ENCODE measurements at places on chromosomes 3 and 15.

GRCh38 chr15:96977886-96978285 lies 647.4 kb downstream of the NR2F2 start:
- no peak for DNase-seq

DNA sequence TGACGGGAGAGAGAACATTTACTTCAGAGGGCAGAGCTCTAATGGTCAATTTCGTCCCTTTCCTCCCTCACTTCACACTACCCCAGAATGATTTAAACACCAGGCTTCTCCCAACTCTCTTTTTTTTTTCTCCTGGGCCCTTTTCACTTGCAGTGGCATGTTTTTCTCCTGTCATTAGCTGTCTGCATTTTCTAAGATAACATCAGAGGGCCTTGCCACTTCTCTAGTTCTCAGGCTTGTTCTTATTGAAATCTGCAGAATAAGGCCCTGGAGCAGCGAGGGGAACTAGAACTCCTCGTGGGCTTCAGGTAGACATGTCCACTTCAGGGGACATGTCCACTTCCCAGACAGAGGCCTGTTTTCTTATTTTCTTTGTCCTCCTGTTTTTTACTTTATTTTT lies 514.4 kb upstream of the TBL1XR1 start:
- no peak for DNase-seq

GRCh38 chr3:41209646-41210045 lies 10.3 kb downstream of the CTNNB1 start:
- DNase-seq, result no peak

- no peak for DNase-seq
Observed at GRCh38 chr3:39568508-39568907, 101.0 kb downstream of the MOBP start.

GRCh38 chr15:63446255-63446654 lies 58.1 kb upstream of the USP3 start:
- DNase-seq, result no peak

DNA sequence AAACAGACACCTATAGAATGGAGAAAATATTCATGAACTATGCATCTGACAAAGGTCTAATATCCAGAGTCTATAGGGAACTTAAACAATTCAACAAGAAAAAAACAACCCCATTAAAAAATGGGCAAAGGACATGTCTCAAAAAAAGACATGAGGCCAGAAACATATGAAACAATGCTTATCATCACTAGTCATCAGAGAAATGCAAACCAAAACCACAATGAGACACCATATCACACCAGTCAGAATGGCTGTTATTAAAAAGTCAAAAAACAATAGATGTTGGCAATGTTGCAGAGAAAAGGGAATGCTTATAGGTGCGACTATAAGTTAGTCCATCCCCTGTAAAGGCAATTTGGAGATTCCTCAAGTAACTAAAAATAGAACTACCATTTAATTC lies 11.4 kb upstream of the HDGFL3 start:
- no peak for DNase-seq

GRCh38 chr15:61198722-61199121 lies 30.4 kb downstream of the RORA start:
- no peak for DNase-seq

DNA sequence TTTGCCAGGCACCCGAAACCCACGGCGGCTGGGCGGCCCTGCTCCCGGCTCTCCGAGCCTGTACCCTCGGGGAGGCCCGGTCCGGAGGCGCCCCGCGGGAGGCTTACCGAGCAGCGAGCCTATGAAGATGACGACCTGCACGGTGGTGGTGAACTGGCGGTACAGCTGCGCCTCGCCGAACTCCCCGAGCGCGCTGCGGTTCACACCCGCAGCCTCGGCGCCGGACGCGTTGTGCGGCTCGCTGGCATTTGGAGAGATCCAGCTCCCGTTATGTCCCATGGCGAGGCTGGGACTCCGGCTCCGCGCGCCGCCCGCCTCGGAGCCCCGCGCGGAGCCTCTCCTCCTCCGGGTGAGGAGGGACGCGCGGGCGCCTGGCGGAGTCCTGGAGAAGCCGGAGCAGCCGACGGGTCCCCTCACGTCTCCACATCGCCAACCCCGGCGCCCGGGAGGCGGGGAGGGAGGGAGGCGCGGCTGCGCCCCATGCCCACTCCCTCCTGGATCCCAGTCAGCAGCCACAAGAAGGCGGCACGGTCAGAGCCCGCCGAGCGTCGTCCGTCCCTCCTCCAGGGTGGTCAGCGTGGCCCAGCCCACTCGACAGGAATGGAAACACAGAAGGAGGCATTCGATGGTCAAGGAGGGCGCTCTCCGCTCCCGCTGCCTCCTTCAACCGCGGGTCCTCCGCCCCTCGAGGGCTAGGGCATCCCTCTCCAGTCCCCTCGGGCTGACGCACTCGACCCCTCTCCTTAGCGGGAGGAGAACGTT lies at the start of gene GPR176:
TSS of gene GPR176 (minus strand) at position 519 of the 762 bp plus-strand sequence. CDS start at position 279, 240 bp downstream.
- peak; percentile 82 for DNase-seq

- peak; percentile 49 for DNase-seq
Observed at GRCh38 chr3:142779591-142779990, 55.8 kb downstream of the TRPC1 start.

GRCh38 chr3:195446359-195446758 lies 3.5 kb upstream of the ACAP2 start:
- DNase-seq, result no peak

GRCh38 chr15:79440355-79440908 lies 8.3 kb downstream of the MINAR1 start:
- DNase-seq, result no peak

DNA sequence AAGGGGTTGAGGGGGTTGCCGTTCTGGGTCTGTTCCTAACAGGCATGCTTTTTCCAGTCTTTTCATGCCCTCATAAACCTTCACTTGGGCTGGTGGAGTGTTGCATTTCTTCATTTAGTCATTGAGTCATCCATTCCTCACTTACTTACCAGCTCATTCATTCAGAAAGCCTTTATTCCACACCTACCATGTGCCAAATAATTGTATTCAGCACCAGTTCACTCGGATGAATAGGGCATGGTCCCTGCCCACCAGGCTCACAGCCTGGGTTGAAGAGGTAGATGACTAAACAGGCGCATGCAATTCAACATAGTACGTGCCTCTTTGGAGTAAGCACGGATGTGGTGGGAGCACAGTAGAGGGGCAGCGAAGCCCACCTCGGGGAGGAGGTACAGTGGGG lies 35.1 kb upstream of the THSD4 start:
- DNase-seq, result peak; percentile 39

GRCh38 chr15:92839696-92840095 lies 60.4 kb upstream of the CHD2 start:
- DNase-seq, result no peak

GRCh38 chr3:61073566-61074165 lies 177.6 kb downstream of the FHIT start:
- DNase-seq, result no peak

- no peak for DNase-seq
Observed at GRCh38 chr3:45994419-45995235, 997 bp downstream of the FYCO1 start.

DNA sequence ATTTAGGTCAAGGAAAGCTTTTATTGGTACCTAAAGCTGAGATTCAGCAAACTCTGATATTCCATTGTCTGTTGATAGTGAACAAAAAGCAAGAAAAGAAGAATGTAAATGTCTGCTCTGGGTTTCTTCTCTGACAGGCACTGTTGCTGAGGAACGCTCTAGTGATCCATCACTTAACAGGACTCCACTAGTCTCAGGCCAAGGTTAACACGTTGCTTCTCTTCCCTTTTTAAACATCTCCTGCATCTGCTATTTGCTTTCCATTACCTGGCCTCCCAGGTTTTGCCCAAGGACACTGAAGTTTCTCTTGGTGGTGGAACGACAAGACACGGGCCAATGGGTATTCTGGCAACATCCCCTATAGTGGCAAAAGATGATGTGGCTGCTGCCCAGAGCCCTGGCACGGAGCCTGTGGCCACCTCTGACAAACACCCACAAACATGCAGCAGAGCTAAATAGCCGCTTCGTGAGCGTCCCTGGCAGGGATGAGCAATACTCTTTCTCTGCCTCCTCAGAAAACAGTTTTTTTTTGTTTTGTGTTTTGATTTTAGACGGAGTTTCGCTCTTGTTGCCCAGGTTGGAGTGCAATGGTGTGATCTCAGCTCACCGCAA lies 97.8 kb upstream of the AKAP13 start:
- peak; percentile 62 for DNase-seq

DNA sequence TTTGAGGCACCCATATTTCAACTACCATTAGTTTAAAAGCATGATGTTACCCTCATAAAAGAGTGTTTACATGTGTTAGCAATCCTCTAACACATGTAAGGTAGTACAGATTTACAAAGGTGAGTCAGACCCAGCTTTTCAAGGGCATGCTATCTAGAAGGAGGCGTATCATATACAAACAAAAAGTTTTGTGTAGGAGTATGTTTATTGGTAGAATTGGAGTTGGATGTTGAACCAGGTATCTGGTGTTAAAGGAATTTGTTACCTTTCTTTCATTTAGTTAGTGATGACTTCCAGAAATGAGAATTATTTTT lies 2.4 kb downstream of the HACD3 start:
- peak; percentile 62 for DNase-seq

GRCh38 chr15:42239528-42240182 lies 31.6 kb upstream of the VPS39 start:
- no peak for DNase-seq

DNA sequence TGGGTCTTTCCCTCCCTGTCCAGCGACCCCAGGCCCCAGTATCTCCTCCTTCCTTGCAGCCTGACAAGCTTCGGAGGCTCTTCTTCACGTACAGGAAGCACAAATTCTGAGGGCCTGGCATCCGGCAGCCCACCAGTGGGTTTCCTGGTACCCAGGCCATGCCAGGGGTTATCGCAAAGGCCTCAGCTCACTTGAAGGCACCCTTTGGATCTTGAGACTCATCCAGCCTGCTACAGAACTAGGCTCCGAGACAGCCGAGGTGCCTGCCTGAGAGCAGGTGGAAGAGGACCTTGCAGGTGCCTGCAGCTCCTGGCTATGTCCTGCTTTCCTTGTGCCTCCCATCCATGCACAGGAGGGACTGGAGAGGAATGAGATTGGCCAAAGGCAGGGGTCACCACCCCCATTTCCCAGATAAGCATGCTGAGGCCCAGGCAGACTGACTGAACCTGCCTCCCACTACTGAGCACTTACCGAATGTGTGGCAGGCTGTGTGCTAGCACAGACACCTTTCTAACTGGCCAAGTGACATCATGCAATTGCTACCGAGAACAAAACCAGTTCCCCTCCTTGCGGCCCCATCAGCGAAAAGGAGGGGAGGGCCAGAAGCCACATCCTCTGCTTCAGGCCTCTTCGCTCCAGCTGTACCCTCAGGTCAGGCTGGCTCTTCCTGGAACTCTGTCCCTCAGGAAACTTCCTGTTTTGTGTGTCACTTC lies 11.2 kb downstream of the SH2D7 start:
- no peak for DNase-seq

DNA sequence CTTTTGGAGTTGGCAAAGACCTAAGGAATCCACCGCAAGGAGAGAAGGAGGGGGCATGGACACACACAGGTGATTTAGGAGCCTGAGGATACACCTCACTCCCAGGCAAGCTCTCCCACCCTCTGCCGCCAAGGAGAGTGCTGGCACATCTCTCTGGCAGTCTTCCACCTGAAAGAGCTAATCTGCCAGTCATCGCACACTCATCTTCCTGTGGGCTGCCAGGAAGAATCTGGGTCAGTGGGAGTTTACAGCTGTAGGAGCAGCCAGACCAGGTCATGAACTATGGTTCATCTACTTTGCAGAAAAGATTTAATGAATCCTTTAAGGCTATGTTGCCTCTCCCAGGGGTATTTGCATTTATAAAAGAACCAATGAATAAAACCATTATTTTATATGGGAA lies 170.6 kb upstream of the TSC22D2 start:
- DNase-seq, result peak; percentile 82

DNA sequence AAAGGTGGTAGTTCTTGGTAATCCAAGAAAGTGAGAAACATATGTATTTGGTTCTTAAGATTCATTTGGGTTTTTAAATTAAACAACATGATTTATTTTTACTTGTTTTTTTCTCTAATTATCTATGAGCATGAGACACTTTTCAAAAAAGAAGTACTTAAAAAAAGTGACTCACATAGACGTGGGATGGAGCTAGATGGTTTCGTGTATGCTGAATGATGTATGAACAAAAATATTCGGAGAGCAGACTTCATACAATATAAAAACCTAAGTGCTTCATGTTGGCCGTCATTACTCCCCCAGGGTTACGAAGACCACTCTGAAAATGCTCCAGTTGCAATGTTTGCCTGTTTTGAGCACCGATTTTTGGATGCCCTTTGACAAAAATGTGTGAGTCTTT lies 90.9 kb downstream of the RORA start:
- peak; percentile 80 for DNase-seq

GRCh38 chr3:44105571-44105970 lies 136.1 kb upstream of the TOPAZ1 start:
- no peak for DNase-seq

DNA sequence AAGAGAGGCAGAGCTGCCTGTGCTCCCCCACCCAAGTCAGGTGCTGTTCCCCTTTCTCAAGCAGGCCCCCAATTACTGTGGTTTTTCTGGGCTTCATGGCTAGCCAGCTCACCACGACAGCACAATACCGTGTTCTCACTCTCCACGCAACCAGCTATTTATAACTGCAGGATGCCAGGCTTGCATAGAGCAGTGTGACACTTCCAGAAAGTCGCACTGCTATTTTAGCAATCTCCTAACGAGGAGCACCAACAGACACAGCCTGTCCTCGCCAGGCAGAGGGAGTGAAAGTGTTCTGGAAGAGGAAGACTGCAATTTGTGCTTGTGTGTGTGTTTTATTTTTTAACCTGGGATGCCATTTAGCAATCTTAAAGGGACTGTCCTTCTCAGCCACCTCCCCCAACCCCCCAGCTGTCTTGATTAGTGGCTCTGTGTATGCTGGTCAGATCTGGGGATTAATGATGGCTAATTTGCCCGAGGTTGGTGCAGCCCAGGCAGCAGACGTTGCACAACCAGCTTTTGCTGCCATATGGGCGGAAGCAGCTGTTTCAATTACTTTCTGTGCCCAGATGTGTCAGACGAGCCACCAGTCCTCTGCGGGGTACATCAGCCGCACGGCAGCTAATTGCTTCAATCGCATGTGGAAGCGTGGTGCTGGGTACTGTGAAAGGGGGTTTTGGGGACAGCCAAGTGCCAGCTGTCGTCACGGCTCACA lies 268.0 kb upstream of the ARRDC4 start:
- no peak for DNase-seq

DNA sequence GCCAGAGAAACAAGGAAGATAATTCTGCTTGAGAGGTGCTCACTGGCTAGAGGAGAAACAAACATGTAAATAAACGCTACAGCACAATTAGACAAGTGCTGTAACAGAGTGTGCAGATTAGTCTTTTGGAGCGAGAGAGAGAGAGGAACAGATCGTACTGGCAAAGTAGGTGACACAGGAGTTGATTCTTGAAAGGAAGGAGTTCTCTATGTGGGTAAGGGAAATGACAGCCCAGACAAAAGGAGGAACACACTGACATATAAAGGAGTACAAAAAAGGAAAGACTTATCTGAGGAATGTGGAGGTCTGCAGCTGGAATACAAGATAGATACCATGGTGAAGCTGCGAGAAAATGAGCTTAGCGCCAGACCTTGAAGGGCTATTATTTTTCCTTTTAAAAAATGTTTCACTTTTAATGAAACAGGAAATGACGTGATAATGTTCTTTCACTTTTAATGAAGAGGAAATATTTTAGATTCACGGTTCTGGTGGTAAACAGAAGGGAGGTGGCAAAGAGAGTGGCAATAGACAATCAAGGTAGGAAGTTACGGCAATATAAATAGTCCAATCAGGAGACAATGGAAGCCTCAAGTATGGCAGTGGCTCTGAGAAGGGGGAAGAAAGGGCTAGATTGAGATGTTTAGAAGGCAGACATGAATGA lies 202.9 kb downstream of the VPS13C start:
- DNase-seq, result no peak

GRCh38 chr3:55483196-55484095 lies 3.7 kb downstream of the WNT5A start:
- no peak for DNase-seq

Data from fibroblast of mammary gland (primary cell).